ENCODE measurements at places on chromosomes 7 and 10.

- no peak for DNase-seq
Measured at GRCh38 chr7:101031082-101031481, 11.2 kb downstream of the MUC17 start.

DNA sequence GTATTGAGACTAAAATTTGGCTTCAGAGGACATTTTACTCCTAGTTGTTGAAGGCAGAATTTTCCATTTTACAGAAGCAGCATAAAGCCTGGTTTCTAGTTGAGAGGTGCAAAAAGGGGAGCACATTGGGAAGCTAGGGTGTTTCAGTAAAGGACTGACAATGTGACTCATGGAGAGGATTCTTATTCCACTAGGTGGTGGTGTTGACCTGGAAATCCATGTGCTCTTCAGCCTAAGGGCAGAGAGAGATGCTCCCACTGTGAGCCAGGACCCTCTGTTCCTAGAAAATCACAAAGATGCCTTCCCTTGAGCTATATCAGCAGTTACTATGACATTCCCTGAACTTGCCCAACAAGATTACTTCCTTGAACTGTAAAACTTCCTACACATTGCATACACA is 687.8 kb downstream of the IPMK start:
- no peak for DNase-seq

DNA sequence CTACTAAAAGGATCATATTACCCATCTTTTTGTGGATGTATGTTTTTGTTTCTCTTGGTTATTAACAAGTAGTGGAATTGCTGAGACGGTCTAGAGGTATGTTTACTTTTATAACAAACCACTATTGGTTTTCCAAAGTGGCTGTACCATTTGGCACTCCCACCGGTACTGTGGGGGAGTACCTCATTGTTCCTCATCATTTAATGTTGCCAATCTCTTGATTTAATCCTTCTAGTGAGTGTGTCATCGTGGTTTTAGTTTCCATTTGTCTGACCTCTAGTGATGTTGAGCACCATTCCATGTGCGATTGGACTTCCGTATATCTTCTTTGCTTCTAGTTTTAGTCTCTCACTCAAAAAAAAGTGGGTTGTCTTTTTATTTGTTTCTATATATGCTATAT is 50.4 kb downstream of the RBM33 start:
- no peak for DNase-seq

- DNase-seq: peak; percentile 86
Measured at GRCh38 chr10:68901105-68901927, at the start of gene DDX50. TSS of gene DDX50 (plus strand) at chr10:68901315. CDS start at chr10:68901385, 70 bp downstream.

- DNase-seq: no peak
Measured at GRCh38 chr10:62733654-62734293, 70.7 kb upstream of the ADO start.

DNA sequence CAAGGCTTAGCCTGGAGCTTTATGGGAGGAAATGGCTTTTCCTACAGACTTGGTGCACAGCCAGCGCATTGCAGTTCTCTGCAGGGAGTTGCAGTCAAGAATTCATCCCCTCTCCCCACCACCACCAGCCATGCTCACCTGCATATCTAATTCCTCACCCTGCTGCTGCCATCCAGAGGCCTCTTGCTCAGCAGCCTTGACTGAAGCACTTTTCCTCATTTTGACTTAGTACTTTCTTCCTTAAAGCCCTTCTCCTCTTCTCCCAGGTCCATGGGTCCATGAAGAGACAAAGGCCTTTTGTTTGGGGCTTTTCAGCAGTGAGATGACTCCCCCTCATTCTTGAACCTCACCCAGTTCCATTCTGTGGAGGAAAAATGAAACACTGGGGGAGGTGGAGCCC is 39.7 kb upstream of the GPR141 start:
- no peak for DNase-seq

GRCh38 chr7:105257338-105257737 is 131.4 kb downstream of the SRPK2 start:
- DNase-seq: no peak

GRCh38 chr10:115049960-115050359 is 43.2 kb upstream of the ATRNL1 start:
- no peak for DNase-seq

- no peak for DNase-seq
Measured at GRCh38 chr7:117841611-117842010, 31.6 kb downstream of the CTTNBP2 start.

GRCh38 chr7:157076466-157076865 is 62.3 kb upstream of the UBE3C start:
- no peak for DNase-seq

- DNase-seq: no peak
Measured at GRCh38 chr7:128373606-128374005, 12.1 kb upstream of the PRRT4 start.

DNA sequence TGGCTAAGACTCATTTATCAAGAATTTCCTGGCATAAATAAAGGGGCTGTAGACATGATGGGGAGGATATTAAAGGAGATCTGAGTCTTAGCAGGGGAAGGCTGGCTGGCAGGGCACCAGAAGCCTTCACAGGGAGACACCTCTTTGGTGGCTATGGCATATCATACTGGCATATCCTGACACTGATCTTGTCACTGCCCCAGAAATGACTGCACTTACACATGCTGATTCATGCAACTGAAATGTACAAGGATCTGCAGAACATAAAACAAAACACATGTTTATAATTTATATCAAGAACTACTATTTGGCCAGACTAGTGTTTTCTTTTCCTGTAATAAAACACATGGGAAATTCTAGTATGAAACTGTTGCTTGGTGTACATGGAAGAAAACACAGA is 5.5 kb upstream of the LIPN start:
- no peak for DNase-seq

- no peak for DNase-seq
Measured at GRCh38 chr10:108147346-108147745, 982.8 kb upstream of the SORCS1 start.

DNA sequence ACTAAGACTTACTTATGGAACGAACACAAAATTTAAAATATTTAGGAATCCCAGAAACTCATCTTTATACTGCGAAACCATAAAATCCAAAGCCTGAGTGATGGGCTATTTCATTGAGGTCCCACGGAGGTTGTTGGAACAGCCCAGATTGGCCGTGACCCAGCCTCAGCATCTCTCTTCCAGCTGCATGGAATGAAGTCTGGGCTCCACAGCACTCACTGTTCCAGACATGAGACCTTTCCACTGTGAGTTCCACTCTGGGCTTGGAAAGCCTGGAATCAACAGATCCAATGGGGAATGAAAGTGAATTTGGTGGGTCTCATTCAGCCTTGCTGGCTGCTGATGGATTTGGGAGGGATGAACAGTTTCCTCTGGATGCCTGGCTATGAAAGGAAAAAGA is 184.9 kb downstream of the EMX2 start:
- no peak for DNase-seq

DNA sequence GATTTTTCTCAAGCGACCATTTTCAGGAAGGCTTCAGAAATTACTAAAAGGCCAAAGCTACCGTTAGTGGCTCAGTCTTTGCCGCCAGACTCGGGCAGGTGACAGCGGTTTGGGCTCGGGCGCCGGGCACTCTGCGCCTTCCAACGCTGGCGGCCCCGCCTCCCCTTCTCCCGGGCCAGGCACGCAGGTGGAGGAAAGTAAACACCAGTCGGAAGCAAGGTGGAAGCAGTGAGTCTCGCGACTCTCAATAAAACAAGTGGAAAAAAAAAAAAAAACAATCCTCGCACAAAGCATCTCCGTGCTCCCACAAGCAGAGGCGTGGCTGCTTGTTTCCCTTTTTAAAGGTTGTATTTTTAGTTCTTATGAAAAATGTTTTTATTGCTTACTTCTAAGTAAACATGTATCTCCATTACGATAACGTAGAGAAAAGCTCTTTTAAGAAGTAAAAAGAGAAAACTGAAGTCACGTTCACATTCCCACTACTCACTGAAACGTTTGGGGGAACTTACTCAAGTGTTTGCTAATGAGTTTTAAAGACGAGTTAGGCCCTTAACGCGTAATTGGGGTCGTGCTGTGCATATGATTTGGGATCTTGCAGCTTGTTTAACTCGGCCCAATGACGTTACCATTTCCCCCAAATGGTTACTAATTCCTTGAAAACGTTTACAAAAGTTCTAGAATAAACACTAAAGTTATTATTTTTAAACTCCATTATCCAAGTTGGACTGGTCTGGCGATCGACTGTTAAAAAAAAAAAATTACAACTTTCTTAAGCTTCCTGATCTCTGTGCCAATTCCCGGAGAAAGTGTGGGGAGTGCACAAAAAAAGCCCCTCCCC is 864 bp downstream of the CDCA7L start:
- peak; percentile 1 for DNase-seq

GRCh38 chr10:3813986-3814837 is 29.2 kb upstream of the KLF6 start:
- no peak for DNase-seq

Measured in activated CD4-positive, CD25-positive, alpha-beta regulatory T cell (primary cell).